ENCODE measurements at places on chromosomes 3 and 15.

DNA sequence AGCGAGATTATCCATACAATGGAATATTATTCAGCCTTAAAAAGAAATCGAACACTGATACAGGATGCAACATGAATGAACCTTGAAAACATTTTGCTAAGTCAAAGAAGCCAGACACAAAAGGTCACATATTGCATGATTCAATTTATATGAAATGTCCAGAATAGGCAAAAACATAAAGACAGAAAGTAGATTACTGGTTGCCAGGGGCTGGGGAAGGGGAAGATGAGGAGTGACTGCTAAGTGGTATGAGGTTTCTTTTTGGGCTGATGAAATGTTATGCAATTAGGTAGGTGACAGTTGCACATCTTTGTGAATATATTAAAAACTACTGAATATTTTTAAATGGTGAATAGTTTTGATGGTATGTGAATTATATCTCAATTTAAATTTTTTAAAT lies 38.3 kb downstream of the LRRFIP2 start:
- no peak for DNase-seq

GRCh38 chr3:112874725-112875124 lies 28.1 kb upstream of the CD200R1L start:
- DNase-seq: no peak

- DNase-seq: no peak
Observed at GRCh38 chr3:46316206-46316605, 37.7 kb upstream of the CCR2 start.

DNA sequence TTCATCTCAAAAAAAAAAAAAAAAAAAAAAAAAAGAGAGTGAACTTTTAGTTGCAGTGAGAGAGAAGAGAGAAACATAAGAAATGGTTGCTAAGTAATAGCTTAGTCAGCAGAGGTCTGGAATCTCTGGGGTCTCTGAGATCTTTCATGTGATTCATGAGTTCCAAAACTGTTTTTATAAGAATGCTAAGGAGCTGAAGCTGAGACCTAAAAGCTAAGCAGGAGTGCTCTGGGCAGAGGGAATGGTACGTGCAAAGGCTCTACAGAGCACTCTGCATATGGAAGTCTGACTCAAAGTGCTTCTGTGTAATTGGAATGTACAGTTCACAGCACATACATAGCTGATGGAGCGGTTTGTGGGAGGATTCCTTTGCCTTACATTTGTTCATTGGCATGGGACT lies 66.3 kb upstream of the LRIG1 start:
- DNase-seq: peak; percentile 80

DNA sequence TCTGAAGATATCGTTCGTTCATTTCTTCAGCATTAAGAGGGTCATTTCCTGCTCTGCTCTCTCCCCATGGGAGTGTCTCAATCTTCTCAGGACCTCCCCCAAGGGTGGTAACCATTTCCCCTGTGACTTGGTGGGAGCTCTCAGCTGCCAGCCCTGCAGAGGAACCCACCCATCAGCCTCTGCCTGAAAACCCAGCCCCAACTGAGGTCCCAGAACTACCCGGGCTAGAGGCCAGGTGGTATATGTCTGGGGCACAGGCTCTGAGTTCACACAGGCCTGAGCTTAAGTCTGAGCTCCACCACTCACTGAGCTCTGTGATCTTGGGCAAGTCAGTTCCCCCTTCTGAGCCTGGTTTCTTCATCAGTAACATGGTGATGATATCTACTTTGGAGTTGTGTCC lies 10.0 kb upstream of the ATP2B2 start:
- DNase-seq: no peak

DNA sequence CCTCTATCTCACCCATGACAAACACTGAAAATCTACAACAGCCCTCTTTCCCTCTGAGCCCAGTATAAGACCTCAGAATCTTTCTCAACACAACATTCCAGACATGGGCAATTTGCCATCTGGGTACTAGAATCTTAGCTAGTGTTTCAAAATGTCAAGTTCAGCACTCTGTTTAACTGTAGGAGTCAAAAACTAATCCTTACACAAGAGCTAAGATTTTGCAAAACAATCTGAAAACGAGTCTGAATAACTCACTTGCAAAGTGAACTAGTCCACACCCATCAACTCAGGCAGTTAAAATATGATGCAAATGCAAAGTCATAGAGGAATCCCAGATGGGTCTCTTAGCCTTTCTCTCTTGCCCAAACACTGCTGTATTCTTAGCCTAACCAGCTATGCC lies 67.8 kb downstream of the GPR176 start:
- peak; percentile 56 for DNase-seq
